ENCODE measurements at places on chromosomes 5 and 9.

GRCh38 chr5:79820648-79821047, 131.0 kb downstream of the CMYA5 start:
- no peak for DNase-seq

DNA sequence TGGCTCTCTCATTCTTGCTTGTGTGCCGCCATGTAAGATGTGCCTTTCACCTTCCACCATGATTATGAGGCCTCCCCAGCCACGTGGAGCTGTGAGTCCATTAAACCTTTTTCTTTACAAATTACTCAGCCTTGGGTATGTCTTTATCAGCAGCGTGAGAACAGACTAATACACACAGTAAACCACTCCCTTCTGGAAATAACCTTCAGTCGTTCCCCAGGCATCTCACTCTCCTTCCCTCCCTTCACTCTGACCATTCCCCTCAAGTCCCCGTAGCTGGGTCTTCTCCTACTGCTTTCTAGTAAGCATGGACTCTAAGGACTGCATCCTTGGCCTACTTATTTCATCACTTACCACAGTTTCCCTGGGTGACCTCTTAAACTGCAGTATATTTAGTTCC, 493.9 kb downstream of the CCDC171 start:
- no peak for DNase-seq

- DNase-seq, result no peak
These were observed 70.3 kb upstream of the SH3PXD2B start for GRCh38 chr5:172524573-172525021.

DNA sequence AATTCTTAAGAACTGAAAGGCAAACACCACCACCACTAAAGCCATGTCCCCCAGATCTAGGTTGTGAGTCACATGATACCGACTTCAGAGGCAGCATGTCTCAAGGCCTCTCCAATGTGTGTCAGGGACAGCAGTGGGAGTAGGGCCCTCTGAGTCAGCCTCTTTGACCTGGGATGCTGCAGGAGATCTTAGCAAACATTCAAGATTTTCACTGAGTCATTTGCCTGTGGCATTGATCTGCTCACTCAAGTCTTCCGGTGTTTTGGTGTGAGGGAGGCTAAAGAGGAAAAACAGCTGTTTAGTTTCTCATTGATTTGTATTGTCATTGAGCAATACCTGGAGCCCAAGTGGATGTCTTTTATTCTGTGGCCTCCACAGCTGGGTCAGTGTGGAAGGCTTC, 36.1 kb downstream of the TMC1 start:
- DNase-seq, result peak; percentile 94

GRCh38 chr5:76086095-76086494, 2.9 kb downstream of the SV2C start:
- DNase-seq, result no peak

Data from HCT116 (cell line).